ENCODE measurements at places on chromosomes 7 and 10. TPM values are rescaled to one million over a fixed set of nuclear protein-coding genes. Genes with fewer than 3 reads are reported as not detected.

DNA sequence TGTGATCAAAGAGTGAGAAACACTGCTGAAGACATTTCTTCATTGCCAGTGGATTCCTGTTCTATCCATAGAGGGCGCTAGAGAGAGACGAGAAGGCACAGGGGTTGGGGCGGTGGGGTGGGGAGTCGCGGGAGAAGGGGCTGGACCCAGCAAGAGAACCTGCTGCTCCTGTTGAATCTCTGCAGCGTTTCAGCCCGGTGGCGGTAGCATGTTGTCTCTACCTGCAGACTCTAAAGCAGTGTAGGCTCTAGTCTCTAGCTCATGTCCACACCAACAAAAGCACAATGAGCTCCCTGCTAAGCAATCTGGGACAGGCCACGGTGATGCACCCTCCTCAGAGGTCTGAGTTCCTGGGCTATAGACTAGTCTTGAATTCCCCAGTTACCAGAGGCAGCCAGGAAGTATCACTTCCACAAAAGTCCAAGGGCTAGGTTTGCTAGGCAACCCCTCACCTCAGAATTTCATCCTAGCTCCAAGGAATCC is 167.7 kb downstream of the DGKB start:
- peak; percentile 12 for DNase-seq

DNA sequence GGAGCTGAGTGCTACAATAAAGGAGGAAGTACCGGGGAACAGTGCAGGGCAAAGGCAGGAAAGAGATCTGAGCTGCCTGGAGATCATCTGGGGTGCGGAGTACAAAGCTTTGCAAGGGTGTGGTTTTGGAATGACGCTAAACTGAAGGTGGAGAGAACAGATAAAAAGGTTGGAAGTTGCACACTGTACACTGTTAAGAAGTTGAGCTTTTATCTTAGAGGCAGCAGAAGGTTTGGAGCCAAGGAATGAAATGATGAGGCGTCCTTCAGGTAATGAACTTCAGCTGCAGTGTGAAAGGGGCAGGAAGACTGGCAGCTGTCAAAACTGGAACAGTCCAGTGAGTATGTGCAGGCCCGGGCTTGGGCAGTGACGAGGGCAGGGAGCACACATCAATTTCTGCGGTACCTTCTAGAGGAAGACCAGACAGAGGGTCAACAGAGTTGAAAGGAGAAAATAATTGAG is 7.2 kb upstream of the ANKRD61 start:
- no peak for DNase-seq

GRCh38 chr10:132055616-132056015 is 10.1 kb upstream of the JAKMIP3 start:
- DNase-seq, result no peak

DNA sequence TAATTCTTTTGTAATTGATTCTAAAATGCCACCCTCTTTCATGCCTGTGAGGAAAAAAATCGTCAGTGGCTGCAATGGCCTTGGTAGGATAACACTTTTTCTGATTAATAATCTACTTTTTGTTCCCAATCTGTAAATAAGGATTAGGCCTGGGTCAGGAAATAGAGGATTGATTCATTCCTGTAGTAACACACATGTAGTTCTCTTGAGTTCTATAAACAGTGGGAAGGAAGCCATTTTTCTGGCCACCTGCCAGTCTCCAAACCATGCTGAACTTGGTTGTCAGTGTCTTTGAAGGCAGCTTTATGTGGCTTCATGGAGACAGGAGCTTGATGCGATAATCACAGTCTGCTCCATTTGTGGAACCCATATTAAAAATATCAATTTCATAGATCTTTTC is 169.3 kb upstream of the NFE2L3 start:
- no peak for DNase-seq

- no peak for DNase-seq
These were observed 181.7 kb downstream of the PTEN start for GRCh38 chr10:88045096-88045495.

- DNase-seq, result no peak
These were observed 258.8 kb upstream of the CDC14C start for GRCh38 chr7:48665353-48666135.

- DNase-seq, result no peak
These were observed 124.0 kb downstream of the RELN start for GRCh38 chr7:103865442-103865841.

The CTTNBP2 gene
- 39.3 TPM for polyA plus RNA-seq

DNA sequence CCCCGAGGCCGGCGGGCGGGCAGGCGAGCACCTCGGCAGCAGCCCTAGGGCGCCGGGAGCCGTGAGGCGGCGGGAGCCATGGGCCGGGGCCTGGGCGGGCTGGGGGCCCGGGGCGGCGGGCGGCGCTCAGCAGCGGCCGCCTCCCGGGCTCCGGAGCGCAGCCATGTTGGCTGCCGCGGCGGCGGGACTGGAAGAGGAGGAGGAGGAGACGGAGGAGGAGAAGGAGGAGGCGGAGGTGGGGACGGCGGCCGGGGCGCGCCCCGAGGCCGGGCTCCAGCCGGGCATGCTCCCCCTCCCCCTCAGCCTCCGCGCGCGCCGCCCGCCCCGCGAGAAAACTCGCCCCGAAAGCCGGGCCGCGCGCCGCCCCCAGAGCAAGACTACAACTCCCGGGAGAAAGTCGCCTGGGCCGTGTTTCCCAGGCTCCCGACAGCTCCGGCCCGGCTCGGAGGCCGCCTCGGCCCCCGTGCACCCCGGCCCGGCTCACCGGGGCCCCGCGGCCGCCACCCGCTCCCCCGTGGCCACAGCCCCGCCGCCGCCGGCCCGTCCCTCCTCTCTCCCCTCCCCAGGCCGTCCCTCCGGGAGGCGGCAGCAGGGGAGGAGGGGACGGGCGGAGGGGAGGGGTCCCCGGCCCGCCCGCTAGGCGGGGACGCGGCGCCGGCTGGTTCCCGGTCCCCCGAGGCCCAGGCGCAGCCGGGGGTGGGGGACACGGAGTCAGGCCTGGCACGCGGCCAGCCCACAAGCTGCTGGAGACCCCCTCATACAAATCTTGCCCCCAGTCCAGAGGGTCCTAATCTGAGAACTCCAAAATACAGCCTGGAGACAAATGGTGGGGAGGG is at the start of gene DLG5:
TSS of gene DLG5 (minus strand) at position 190 of the 836 bp plus-strand sequence. CDS start 235 bp downstream, outside the sequence.
- DNase-seq, result no peak

The SSC4D gene
- polyA plus RNA-seq, result 4.3 TPM

- peak; percentile 59 for DNase-seq
These were observed 61.7 kb downstream of the SH2D4B start for GRCh38 chr10:80599424-80599847.

DNA sequence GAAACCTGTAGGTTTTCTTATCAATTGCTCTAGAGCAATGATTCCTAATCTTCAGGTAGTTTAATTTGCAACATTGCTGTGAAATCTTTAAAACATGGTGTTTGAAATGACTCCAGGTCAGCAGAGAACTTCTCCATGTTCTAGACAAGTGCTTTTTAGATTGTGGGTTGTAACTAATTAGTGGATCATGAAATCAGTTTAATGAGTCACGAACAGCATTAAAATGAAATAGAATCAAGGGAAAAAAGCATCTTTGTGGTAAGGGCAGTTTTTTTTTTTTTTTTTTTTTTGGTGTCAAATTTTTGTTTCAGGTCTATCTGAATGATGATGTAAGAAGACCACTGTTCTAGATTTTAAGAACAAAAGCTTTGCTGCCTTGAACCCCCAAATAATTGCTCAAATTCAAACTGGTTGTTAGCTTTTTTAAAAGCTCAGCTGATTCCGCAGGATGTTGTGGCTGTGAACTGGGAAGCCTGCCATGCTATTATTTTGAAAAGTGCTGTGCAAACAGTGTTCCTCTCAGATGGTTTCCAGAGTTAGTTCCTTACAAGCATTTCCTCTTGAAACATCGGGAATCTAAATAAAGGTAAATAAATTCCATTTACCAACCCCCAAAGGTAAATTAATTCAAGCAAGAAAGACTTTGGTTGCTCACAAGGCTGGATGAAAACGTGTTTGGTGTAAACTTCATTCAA is 13.1 kb upstream of the PDK4 start:
- DNase-seq, result peak; percentile 42

DNA sequence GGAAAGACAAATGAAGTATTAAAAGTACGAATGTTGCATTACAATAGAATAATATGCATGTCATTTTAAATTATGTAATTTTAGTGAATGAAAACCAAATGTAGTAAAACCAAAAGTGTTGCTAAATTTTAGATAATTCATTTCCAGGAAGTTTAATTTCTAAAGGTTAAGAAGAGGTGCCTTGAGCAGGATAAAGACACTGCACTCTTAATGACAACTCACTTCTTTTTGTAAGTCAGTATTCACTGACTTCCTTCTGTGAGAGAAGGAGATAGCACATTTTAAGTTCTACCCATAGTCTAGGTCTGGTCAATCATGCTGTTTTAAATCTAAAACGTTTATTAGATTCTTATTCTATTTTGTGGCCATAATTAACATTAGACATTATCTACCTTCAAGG is 160.2 kb downstream of the CRPPA start:
- no peak for DNase-seq

GRCh38 chr7:142954680-142955268 is 7.4 kb downstream of the KEL start:
- no peak for DNase-seq

- no peak for DNase-seq
These were observed 43.1 kb downstream of the AMZ1 start for GRCh38 chr7:2730846-2731770.

The PSPH gene
- 30.4 TPM for polyA plus RNA-seq

- no peak for DNase-seq
These were observed 40.1 kb upstream of the ITGB8 start for GRCh38 chr7:20290505-20291111.

The CACNA2D1 gene
- 33.9 TPM for polyA plus RNA-seq

The TSC22D4 gene
- polyA plus RNA-seq, result 37.4 TPM

- no peak for DNase-seq
These were observed 131.3 kb upstream of the NPS start for GRCh38 chr10:127417686-127418401.

The INA gene
- polyA plus RNA-seq, result 0.53 TPM

The UPK3B gene
- 1.1 TPM for polyA plus RNA-seq

The JCAD gene
- polyA plus RNA-seq, result 29.7 TPM

GRCh38 chr7:7596176-7596575 is 29.5 kb downstream of the MIOS start:
- no peak for DNase-seq

The LHPP gene
- polyA plus RNA-seq, result 17.9 TPM

DNA sequence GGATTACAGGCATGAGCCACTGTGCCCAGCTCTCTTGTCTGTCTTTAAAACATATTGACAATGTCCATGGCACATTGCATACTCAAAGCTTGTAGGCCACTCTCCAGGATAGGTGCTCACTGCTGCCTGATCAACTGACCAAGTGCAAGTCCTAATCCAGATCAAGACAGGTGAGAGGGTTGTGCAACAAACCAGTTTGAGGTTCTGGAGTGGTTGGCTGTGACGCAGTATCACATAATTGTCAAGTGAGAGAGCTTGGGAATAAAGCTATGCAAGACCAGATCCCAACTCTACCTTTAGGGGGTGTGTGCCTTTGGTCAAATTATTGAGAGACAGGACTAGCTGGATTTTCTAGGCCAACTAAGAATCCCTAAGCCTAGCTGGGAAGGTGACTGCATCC is 43.0 kb upstream of the OPN4 start:
- DNase-seq, result no peak

GRCh38 chr10:132548106-132548823 is 10.7 kb downstream of the INPP5A start:
- DNase-seq, result no peak

The ACTR3C gene
- polyA plus RNA-seq, result 9.7 TPM

GRCh38 chr10:53025172-53025711 is 252.7 kb upstream of the MBL2 start:
- peak; percentile 80 for DNase-seq

GRCh38 chr10:72108830-72109635 is 20.7 kb upstream of the SPOCK2 start:
- peak; percentile 38 for DNase-seq

- DNase-seq, result no peak
These were observed 88.3 kb upstream of the KAT6B start for GRCh38 chr10:74738052-74738451.

GRCh38 chr7:132499065-132499464 is 77.2 kb downstream of the PLXNA4 start:
- no peak for DNase-seq

DNA sequence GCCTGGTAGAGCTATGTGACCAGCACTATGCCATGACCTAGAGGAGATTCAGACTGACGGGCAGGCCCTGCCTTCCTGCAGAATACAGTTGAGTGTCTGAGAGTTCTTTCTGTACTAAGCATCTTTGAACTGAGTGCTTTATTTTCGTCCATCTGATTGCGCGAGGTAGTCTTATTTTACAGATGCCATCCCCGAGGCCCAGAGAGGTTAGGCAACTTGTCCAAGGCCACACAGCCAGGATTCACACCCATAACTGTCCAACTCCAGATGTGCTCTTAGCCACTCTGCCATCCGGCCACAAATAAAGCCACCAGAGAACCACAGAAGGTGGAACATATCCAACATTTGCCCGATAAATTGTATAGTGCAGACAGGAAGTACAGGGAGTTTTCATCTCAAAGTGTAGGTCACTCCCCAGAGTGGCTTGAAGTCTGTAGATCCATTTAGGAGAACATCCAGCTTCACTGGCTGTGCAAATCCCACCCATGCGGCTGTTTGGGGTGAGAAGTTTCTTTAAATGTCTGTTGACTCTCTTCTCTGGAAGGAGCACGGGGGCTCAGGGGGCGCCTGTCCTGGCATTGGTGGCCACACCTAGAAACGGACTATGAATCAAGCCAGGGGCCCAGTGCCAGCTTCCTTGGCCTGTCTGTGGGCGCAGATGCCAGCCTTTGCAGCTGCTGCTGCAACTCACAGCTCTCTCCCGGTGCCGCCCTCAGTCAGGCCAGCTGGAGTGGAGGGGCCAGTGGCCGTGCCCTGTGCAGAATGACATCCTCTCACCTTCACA is 11.1 kb downstream of the CHST3 start:
- no peak for DNase-seq

- no peak for DNase-seq
These were observed 23.6 kb downstream of the FKBP6 start for GRCh38 chr7:73351447-73352167.

The SEC31B gene
- polyA plus RNA-seq, result 29.6 TPM
